ENCODE measurements at places on chromosomes 4 and X.

DNA sequence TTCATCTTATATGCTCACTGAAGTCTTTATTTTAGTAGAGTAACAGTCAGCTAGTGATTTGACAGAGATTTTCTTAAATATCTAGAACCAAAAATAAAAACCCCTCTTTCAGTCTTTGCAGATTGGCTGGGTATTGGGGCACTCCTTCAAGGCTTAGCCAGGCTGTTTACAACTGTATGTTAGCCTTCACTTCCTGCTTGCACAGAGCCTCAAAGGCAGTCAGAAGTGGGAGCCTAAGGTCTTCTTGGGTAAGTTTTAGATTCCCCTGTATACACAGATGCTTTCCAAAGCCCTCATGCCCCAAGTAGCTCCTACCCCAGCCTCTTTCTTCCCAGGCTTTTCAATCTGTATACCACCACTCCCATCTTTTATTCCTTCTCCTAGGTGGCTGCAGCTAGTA is 136.1 kb upstream of the STIM2 start:
- DNase-seq = no peak

- no peak for DNase-seq
Observed at GRCh38 chr4:87895964-87896621, 63.3 kb downstream of the MEPE start.

- peak; percentile 15 for DNase-seq
Observed at GRCh38 chr4:100935090-100935489, 412.2 kb downstream of the PPP3CA start.

GRCh38 chr4:102551958-102552565 is 50.9 kb downstream of the NFKB1 start:
- no peak for DNase-seq

GRCh38 chrX:139844163-139844562 is 88.7 kb downstream of the ATP11C start:
- DNase-seq = no peak

- no peak for DNase-seq
Observed at GRCh38 chrX:129956765-129957164, 25.7 kb upstream of the BCORL1 start.
